Stimulated activated CD4-positive, alpha-beta T cell treated with anti-CD3 and anti-CD28 coated beads, Interleukin-4, amount 100 ng/mL, for 1 hour (primary cell): ENCODE measurements at places on chromosomes 11 and 22.

GRCh38 chr11:78954696-78955095, 380.0 kb upstream of the NARS2 start:
- DNase-seq, result no peak

DNA sequence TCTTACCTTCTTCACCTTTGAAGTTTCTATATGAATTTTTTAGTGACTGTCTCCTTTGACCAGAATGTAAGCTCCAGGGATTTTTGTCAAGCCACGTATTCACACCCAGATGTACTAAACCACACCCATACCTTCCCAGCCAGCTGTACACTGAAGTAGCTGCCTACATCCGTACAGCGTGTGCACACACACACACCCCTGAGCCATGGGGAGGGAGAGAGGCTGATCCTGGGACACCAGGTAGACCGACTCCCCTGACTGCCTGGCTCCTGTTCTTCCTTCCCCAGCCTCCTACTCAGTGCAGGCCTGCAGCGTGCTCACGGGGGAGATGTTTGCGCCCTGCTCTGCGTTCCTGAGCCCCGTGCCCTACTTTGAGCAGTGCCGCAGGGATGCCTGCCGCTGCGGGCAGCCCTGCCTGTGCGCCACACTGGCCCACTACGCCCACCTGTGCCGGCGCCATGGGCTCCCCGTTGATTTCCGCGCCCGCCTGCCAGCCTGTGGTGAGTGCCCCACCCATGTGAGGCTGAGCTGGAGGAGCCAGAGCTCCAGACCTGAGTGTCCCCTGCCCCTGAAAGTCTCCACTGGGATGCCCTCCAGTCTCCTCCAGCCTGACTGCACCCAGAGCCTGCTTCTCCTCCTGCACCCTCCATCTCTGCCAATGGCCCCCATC, 25.9 kb downstream of the OTOG start:
- no peak for DNase-seq

DNA sequence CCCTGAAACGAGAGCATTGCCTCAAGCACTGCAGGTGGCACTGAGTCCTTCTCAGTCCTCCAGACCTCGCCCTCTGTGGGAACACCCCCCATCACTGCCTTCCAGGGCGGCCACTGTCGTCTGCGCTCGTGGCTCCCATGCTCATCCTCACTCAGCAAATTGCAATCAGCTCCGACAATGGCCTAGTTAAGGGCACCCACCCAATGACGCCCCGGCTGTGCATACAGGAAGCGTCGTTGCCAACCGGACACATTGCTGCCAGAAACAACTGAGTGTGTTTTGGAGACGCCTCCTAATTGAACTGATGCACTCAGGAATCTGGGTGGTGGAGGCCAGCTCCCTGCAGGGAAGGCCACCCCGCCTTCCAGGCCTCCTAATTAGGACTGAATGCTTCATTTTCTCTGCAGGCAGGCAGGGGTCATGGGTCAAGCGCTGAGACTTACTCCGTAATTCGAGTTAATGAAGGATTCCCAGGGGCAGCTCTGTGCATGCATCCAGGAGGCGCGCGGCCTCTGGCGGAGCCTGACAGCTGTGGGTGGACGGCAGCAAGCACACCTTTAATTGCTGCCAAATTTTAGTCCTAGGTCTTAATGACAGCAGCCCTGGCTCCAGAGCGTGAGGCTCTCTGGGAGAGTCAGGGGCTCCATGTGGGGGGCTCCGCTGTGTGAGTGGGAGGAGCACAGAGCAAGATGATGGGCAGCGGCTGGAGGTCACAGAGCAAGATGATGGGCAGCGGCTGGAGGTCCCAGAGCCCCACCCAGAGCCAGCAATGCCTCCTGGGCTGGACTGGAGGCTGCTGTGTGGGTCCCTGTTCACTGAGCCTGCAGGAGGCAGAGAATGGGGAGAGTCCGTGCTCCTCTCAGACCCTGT, 199.0 kb downstream of the BRD1 start:
- no peak for DNase-seq

DNA sequence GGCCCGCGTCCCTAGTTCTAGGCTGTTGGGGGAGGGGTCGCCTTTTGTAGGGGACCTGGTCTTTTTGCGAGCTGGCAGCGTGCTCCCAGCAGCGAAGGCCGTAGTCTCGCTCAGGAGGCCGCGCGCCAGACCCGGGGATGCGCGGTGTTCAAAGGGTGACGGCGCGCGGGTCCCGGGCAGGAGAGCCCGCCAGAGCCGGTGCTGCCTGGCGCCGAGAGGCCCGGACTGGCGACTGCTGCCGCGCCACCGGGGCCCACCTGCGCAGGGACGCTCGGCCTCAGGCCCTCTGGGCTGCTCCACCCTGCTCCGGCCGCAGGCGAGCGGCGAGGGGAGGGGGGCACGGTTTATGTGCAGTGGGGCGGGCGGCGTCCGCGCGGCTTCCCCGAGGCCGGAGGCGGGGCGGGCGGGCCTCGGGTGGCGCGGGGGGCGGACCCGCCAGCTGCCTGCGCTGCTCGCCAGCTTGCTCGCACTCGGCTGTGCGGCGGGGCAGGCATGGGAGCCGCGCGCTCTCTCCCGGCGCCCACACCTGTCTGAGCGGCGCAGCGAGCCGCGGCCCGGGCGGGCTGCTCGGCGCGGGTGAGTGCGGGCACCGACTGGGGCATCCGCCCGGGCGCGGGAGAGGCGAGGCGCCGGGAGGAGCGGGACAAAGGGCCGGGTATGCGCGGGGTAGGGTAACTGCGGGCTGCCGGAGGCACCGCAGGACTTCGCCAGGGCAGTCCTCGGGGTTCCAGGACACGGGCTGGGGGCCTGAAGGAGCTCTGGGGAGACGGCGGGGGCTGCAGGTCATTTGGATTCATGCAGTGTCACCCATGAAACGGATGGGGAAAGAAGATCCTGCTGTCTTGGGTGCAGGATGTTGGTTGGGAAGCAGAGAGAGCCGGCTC, at the start of gene PRSS23:
TSS of gene PRSS23 (plus strand) at position 467 of the 884 bp plus-strand sequence. CDS start 7,102 bp downstream, outside the sequence.
- peak; percentile 31 for DNase-seq

DNA sequence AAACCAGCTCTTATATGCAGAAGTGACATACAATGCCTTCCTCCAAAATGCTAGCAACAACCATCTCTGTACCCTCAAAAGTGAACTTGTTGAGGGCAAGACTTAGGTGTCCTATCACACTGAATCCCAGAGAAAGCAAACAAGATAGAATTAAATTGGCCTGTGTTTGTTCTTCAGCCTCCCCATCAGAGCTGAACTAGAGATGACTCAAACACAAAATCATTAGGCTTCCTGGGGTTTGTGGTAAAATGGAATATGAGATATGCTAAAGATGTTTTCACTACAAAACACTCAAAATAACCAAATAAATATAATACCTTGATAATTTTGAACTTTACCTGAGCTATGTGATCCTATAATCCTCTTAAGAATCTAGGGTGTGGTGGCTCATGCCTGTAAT, 31.6 kb downstream of the ZNF214 start:
- DNase-seq, result no peak

DNA sequence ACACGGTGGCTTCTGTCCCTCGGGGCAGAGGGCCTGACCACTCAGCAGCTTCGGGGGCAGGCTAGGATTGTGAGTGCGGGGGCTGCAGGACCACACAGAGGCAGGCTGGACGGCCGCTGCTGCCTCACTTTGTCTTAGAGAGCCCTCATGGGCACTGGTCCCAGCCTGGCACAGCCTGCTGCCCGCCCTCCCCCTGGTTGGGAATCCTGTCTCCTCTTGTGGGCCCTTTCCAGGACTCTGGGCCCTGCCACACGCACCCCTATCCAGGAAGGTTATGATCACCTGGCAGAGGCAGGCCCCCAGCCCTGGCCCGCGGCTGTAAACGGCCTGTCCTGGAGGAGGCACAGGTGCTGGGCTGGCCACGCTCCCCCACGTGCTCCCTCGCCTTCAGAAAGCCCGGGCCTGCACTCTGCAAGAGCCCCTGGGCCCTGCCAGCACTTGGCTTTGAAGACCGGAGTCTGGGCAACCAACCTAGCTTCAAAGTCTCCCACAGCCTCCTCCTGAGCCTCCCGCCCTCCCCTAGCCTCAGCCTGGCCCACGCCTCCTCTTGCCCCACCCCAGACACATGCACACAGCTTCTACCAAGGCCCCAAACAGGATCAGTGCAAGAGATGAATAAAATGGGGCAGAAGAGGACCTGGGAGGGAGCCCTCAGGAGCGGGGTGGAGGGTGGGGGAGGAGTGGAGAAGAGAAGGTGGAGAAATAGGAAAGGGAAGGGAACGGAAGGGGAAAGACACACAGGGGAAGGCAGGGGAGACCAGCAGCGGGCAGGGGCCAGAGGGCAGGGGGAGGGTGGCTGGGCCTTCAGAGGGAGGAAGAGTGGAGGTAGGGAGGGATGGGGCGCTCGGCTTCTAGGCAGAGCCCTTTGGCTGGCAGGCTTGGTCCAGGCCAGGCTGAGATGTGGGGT, 31.0 kb downstream of the SYT7 start:
- no peak for DNase-seq

DNA sequence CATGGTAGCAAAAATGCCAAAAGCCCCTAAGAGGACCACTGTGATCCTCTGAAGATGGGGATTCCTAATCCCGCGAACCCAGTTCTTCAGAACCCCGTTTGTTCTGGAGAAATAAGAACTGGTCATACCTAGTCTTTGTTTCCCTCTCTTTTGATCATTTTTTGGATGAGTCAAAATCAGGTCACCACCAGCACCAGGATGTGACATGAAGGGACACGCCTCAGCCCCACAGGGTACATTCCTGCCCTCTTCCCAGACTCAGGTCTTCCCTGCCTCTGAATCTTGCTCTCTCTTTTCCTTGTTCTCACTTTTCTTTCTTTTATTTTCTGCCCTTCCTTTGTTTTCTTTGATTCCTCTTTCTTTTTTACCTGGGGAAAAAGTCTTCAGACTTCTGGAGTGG, 14.6 kb upstream of the ANO1 start:
- DNase-seq, result no peak

GRCh38 chr22:42752230-42752746, 31.6 kb upstream of the A4GALT start:
- DNase-seq, result no peak

DNA sequence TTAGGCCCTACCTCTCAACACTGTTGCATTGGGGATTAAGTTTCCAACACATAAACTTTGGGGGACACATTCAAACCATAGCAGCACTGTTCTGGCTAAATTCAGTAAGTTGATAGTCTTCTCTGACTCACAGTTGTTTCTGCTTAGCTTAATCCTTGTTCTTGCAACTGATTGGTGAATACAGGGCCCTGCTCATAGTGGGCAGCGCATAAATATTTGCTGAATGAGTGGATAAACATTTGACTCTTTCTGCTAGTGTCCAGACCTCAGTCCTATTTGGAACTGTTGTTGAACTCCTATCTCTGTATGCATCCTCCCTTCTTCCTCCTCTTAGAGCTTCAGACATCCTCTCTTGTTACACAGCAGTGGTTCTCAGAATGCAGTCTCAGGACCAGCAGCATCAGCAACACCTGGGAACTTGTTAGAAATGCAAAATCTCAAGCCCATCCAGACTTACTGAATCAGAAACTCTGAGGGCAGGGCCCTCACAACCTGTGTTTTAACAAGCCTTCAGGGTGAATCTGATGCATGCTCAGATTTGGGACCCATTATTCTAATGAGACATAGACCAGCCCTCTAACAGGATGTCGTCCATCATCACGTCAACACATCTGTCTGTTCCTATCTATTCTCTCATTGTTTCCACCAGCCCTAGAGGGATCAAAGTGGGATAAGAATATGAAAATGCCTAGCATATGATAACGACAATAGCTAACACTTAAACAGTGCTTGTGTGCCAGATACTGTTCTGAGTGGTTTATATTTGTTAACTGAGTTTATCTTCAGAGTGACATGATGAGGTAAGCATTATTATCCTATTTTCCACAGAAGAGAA, 22.3 kb downstream of the SPON1 start:
- DNase-seq, result no peak

DNA sequence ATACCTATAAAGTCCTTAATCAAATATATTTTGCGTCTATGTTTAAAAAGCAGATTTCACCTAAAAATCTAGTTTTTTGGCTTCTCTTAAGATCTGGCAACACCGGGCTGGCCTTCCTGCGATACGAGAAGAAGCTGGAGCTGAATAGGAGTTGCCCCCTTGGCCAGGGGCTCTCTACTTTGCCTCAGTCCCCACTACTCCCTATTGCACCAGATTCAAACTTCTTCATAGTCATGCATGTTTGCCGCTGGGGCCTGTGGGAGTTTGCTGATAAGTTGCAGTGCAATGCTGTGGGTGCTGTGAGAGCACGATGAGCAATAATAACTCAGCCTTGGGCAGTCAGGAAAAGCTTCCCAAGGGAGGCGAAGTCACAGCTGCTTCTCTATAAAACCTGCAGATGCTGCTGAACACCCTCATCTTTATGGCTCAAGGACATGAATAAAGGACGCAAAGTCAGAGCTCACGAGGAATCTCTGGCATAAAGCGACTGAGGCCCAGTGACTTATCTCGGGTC, 15.2 kb upstream of the EIF3D start:
- DNase-seq, result no peak

GRCh38 chr11:3807909-3808860, at the start of gene PGAP2:
Gene PGAP2, plus strand, starts transcription at chr11:3808560. Its CDS starts 2,700 bp downstream, at chr11:3811260.
- DNase-seq, result peak; percentile 62

DNA sequence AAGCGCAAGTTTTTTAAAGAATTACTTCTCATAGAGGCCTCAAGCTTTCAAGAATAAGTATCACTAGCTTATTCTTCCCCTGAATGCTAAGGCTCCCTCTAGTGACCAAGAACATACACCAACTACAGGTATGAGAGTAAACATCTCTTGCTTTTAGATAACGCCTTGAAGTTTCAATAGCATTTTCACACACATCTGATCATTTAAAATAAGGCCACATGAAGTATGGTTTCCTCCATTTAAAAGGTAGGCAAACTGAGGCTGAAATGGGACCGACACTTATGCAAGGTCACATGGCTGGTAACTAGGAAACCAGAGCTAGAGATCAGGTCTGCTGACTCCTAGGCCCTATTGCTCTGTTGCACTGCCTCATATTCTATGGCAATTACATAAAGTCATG, 66.5 kb downstream of the CCDC34 start:
- DNase-seq, result no peak
